ENCODE measurements at places on chromosomes 7 and 10. TPM values are rescaled to one million over a fixed set of nuclear protein-coding genes. Genes with fewer than 3 reads are reported as not detected.

Gene ZNF365
- not detected for total RNA-seq

Gene HMX2
- total RNA-seq, result 0.13 TPM

Gene GIMAP2
- total RNA-seq, result 6.9 TPM

Gene CYP2C9
- total RNA-seq, result 4.0 TPM

Gene ADAM8
- 3.7 TPM for total RNA-seq

DNA sequence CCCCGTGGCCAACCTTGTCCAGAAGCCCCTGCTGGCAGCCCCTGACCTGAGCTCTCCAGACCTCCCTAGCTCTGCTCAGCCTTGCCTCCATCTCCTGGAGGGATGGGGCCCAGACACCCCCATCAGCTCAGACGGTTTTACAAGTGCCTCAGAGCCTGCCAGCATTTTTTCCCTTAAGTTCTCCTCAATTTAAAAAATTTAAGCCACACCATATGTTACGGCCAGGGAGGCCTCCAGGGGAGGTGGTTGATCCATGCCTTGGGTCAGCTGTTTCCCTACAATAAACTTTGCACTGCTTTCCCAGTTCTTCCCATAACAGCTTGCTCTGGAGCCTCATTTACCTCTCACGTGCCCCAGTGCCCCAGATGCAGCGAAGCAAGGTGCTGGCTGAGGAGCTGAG lies 143.5 kb downstream of the RGS10 start:
- no peaks in the 10 kb centered on the region for H3K36me3 ChIP-seq
- H3K4me3 ChIP-seq, result no peak overlapping the region
- H3K27ac ChIP-seq, result no peak overlapping the region
- H3K4me1 ChIP-seq, result peaks cover 6% of the 10 kb centered on the region
- H3K27me3 ChIP-seq, result no peaks in the 10 kb centered on the region

DNA sequence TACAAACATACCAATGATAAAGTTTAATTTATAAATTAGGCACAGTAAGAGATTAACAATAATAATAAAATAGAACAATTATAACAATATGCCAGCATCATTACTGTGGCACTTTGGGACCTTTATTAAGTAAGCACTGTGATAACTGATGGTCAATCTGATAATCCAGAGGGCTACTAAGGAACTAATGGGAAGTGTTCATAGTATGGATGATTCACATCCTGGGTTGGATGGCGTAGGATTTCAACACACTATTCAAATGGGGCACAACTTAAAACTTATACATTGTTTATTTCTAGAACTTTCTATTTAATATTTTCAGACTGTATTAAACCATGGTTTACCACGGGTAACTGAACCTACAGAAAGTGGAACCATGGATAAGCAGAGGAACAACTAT lies 90.8 kb downstream of the KIF20B start:
- H3K4me3 ChIP-seq, result no peak overlapping the region
- no peaks in the 10 kb centered on the region for H3K4me1 ChIP-seq
- no peak for DNase-seq
- no peaks in the 10 kb centered on the region for H3K36me3 ChIP-seq
- H3K27me3 ChIP-seq, result no peaks in the 10 kb centered on the region
- H3K27ac ChIP-seq, result no peak overlapping the region

DNA sequence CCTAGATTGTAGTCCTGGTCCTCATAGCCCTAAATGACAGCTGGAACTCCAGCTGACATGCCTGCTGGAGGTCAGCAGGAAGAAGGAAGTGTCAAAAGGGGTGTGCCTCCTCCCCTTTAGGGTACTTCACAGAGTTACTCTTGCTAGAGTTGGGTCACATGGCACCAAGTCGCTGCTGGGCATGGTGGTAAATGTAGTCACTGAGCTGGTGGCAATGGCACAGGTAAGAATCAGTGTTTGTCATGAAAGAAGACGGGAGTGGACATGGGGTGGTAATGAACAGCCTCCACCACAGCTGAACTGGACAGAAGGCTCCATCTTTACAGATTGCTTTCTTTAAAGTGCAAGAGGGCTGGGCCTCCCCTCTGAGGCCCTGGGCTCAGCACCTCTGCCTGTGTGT lies 122.3 kb downstream of the ACTR3B start:
- H3K27ac ChIP-seq, result no peak overlapping the region
- H3K4me3 ChIP-seq, result no peak overlapping the region
- no peaks in the 10 kb centered on the region for H3K36me3 ChIP-seq
- no peaks in the 10 kb centered on the region for H3K27me3 ChIP-seq
- no peak for DNase-seq

DNA sequence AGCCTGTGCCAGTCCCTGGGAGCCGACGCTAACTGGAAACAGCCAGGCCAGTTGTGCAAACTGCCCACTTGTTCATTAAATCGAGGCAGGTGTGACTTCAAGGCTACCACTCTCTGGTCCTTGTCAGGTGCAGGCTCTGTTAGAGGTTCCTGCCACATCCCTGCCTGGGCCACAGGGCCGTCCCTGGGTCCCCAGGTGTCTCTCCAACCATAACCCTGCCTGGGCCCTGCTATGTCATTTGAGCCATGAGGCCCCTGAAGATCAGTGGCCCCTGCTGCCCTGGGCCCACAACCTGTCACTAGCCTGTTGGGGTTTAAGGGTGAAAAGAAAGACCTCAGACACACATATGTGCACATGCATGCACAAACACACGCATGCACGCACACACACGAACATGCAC lies 326.9 kb downstream of the TNS3 start:
- H3K4me1 ChIP-seq, result no peaks in the 10 kb centered on the region
- no peak overlapping the region for H3K27ac ChIP-seq

DNA sequence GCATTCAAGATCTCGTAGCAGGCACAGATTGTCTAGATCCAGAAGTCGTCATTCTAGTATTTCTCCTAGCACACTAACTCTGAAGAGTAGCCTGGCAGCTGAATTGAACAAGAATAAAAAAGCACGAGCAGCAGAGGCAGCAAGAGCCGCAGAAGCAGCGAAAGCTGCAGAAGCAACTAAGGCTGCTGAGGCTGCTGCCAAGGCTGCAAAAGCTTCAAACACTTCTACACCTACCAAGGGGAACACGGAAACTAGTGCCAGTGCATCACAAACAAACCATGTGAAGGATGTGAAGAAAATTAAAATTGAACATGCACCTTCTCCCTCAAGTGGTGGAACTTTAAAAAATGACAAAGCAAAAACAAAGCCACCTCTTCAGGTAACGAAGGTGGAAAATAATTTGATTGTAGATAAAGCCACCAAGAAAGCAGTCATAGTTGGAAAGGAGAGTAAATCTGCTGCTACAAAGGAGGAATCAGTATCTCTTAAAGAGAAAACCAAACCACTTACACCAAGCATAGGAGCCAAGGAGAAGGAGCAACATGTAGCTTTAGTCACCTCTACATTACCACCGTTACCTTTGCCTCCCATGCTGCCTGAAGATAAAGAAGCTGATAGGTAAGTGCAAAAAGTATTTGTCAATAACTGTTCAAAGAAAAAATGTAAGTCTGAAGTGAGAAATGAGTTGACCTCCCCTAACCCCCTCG lies 37.7 kb downstream of the CDK13 start:
- no peaks in the 10 kb centered on the region for H3K27me3 ChIP-seq
- no peaks in the 10 kb centered on the region for H3K4me1 ChIP-seq
- no peak overlapping the region for H3K4me3 ChIP-seq
- H3K27ac ChIP-seq, result no peak overlapping the region

- H3K36me3 ChIP-seq, result no peaks in the 10 kb centered on the region
- no peak overlapping the region for H3K27ac ChIP-seq
- no peak overlapping the region for H3K4me3 ChIP-seq
- DNase-seq, result no peak
Observed at GRCh38 chr10:111109501-111110242, 32.8 kb downstream of the ADRA2A start.

DNA sequence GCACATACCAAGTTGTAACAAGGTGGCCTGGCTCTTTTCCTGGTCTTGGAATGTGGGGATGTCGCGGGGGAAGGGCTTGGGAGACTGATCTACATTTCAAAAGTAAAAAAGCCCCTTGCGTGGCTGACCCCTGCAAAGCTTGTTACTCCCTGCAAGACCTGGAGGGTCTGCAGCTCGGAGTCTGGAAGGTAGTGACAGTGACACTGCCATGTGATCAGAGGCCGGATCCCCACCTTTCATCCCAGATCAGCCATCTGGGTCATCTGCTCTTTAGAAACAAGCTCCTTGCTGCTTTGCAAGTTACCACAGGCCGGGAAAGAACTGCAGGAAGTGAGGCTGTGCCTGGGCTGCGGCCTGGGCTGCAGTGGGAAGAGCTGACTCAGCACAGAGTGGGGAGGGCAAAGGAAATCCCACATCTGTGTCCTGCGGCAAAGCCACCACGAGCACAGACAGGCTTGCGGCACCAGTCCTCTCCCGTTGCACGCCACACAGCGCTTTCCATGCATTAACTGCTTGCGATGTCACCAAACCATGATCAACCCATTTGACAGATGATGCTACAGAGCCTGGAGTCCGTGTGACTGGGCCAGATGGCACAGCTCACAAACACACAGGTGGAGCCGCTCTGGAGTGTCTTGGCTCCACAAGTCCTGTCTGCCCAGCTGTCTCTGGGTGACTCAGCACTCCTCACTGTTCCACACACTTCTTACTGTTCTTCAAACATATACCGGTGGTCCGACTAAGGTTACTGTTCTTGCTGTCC lies 97.7 kb downstream of the SH3PXD2A start:
- peaks cover 22% of the 10 kb centered on the region for H3K4me1 ChIP-seq
- peak overlapping the region; percentile 70 for H3K27ac ChIP-seq
- no peaks in the 10 kb centered on the region for H3K36me3 ChIP-seq
- DNase-seq, result peak; percentile 37

- H3K27me3 ChIP-seq, result no peaks in the 10 kb centered on the region
- no peak overlapping the region for H3K4me3 ChIP-seq
- DNase-seq, result no peak
Observed at GRCh38 chr10:24988831-24989640, 26.9 kb downstream of the ENKUR start.

DNA sequence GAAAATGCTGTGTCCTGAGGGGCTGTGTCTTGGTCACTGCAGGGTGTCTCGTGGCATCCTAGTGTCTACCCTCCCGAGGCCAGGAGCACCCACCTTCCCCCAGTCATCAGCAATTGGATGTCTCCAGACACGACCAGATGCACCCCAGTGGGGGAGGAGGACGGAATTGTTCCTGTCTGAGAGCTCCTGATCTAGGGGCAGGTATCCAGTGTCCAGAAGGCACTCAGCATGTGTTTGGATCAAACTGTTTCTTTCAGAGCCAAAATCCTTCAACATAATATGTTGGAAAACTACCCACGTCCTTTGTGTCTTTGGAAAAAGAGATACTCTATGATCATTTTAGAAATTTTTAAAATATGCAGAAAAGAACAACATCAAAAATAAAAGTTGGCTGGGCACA lies 16.9 kb downstream of the PRKRIP1 start:
- H3K27me3 ChIP-seq, result no peaks in the 10 kb centered on the region
- no peak for DNase-seq
- H3K27ac ChIP-seq, result no peak overlapping the region
- H3K4me1 ChIP-seq, result peaks cover 3% of the 10 kb centered on the region
- no peak overlapping the region for H3K4me3 ChIP-seq
- peaks cover 6% of the 10 kb centered on the region for H3K36me3 ChIP-seq

DNA sequence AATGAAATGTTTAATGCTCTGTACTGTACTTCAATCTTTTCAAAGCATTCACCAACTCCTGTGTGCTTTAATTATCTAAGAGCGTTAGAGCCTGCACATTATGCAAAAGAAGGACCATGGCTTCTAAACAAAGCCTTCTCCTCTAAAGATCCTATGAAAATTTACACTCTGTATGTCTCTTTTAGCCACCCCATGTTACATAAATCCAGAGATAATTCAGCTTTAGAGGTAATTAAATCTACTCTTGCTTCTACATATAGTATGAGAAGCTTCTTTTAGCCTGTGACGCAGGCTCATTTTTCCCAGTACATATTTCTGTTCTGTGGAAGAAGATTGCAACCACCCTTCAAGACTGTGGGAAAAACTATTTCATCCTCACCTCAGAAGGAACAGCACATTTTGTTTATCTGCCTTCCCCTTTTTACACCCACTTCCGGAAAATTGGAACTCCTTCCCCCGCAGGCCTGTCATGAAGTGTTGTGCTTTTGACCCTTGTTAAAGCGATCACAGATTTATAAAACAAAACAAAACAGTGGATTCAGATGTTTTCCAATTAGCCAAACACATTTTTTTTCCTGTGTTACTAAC lies 8.1 kb upstream of the TAS2R16 start:
- H3K27me3 ChIP-seq, result no peaks in the 10 kb centered on the region
- H3K36me3 ChIP-seq, result no peaks in the 10 kb centered on the region
- DNase-seq, result no peak
- no peak overlapping the region for H3K27ac ChIP-seq

DNA sequence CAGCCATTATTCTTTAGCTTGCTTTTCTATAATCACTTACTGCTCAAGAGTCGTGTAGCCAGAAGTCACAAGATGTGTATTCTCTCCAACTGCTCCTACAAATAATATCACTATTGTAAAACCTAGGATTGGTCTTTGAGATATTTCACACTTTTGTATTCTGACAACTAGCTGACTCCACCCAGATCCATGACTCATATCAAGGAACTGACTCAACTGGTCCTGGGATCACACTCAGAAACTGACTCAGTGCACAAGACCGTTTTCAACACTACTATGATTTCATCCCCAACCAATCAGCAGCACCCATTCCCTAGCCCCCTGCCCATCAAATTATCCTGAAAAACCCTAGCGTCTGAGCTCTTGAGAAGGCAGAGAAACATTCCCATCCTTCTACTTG lies 56.5 kb upstream of the ORC5 start:
- no peaks in the 10 kb centered on the region for H3K4me1 ChIP-seq
- DNase-seq, result no peak

DNA sequence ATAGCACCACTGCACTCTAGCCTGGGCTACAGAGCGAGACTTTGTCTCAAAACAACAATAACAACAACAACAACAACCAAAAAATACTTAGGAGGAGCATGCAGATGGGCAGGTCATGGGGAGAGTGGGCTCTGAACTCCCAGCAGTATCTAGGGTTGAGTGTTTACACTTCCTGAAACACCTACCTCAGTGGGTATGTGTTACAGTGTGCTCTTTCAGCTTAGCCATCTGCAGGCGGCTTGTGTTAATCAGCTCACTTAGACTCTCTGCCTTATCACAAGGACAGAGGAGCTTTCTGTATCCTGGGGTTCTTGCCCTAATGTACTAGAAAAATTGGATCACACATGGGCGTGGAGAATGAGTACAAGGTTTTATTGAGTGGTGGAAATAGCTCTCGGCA lies 340.2 kb downstream of the KIF20B start:
- H3K27me3 ChIP-seq, result no peaks in the 10 kb centered on the region
- no peak overlapping the region for H3K27ac ChIP-seq
- no peaks in the 10 kb centered on the region for H3K4me1 ChIP-seq
- H3K36me3 ChIP-seq, result no peaks in the 10 kb centered on the region
- no peak overlapping the region for H3K4me3 ChIP-seq
- no peak for DNase-seq

Data from colonic mucosa (tissue), 4 donors.